ENCODE measurements at places on chromosomes 13 and 19.

- DNase-seq = no peak
Measured at GRCh38 chr13:30923418-30923817, 9.0 kb upstream of the TEX26 start.

DNA sequence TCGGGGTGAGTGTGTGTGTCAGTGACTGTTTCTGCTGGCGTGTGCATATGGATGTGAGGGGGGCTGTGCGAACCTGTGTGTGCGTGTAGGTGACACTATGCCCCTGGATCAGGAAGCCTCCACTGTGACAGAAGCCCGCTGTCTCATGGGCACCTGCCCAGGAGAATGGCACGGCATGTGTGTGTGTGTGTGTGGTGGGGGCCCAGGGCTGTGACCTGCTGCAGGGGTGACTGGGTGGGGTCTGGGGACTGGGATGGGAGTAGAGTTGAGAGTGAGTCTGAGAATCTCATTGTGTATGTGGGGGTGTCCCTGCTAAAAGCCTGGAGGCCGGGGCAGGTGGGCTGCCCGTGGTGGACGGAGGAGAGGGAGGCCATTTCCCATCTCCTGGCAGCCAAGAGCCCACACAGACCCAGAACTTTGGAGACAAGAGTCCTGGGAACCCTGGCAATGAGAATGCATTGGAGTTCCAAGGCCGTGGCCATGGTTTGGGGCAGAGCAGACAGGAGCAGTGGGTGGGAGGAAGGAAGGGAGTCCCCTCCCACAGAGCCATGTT lies 6.4 kb upstream of the TPM4 start:
- no peak for DNase-seq

- DNase-seq = no peak
Measured at GRCh38 chr13:21948769-21949474, 278.0 kb downstream of the FGF9 start.

DNA sequence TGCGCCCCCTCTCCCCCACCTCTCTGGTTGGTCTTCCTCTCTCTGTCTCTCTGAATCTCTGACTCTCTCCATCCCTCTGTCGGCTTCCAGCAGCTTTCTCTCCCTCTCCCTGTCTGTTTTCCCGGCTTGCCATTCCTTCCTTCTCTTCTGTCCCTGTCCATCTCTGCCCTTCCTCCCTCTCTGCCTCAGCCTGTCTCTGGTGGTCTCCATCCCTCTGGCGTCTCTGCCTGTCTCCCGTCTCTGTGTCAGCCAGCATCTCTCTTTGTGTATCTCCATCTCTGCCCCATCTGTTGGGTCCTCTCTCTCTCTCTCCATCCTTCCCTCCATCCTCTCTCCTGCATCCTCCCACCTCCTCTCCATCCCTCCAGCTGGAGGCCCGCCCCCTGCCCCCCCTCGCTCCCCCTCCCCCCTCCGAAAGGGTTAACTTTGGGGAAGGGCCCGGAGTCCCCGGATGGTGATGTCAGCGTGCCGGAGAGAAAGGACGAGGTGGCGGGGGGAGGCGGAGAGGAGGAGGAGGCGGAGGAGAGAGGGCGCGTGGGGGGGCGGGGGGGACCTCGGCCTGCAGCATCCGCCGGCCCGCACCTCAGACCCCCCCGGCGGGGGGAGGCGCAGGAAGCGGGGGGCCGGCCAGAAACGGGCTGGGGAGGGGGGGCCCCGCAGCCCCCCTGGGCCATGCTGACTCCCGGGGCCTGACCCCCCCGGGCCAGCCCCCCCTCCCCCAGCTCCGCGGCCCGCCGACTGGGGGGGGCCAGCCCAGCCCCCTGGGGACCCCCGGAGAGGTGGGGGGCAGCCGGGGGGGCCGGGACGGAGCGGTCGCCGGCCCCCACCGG lies at the start of gene BRSK1:
Gene BRSK1 (plus strand): TSS at position 450 of the 830 bp plus-strand sequence. CDS start 446 bp downstream, outside the sequence.
- DNase-seq = peak; percentile 22

GRCh38 chr19:4671185-4671851 lies 1.2 kb upstream of the MYDGF start:
- no peak for DNase-seq

DNA sequence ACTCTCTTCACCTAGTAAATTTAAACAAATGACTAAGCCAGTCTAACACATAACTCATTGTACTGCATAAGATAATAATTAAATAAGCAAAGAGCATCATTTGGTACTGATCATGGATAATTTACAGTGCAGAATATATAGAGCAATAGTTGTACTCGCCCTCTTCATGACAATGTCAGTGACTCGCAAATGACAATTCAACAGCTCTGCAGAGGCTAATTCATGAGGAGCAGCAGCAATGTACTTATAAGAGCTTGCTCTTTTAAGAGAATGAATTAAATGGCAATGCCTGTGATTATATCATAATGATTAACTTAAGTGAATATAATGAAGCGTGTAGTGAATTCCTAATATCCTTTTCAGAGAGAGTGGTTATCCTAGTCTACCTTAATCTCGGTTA lies 284.5 kb upstream of the PCDH20 start:
- no peak for DNase-seq

GRCh38 chr19:4583961-4584669 lies 24.6 kb upstream of the SEMA6B start:
- no peak for DNase-seq
